ENCODE measurements at places on chromosomes 2 and 18. TPM values are rescaled to one million over a fixed set of nuclear protein-coding genes. Genes with fewer than 3 reads are reported as not detected.

Gene HADHA
- total RNA-seq, result 109 TPM

DNA sequence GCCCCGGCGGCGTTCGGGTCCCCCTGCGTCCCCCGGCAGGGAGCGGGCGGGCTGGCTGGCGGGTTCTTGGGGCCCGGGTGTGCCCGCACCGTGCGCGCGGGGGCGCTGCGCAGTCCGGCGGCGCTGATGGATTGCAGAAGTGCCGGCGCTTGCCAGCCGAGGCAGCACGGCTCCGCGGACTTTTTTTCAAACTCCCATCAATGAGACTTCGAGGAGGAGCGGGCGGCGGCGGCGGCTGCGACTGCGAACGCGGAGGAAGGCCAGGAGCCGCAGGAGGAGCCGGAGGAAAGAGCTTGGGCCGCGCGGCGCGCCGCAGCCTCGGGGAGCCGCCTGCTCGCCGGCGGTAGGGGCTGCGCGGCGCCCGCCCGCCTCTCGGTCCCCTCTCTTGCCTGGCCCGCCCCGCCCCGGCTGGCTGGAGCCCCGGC lies at the start of gene GLI2:
GLI2 (plus strand) TSS at position 123 of the 425 bp plus-strand sequence. CDS start 61,453 bp downstream, outside the sequence.
- H3K27me3 ChIP-seq, result no peaks in the 10 kb centered on the region
- no peaks in the 10 kb centered on the region for H3K36me3 ChIP-seq
- H3K4me1 ChIP-seq, result no peaks in the 10 kb centered on the region
- peak; percentile 93 for DNase-seq

Gene IL37
- total RNA-seq, result not detected

DNA sequence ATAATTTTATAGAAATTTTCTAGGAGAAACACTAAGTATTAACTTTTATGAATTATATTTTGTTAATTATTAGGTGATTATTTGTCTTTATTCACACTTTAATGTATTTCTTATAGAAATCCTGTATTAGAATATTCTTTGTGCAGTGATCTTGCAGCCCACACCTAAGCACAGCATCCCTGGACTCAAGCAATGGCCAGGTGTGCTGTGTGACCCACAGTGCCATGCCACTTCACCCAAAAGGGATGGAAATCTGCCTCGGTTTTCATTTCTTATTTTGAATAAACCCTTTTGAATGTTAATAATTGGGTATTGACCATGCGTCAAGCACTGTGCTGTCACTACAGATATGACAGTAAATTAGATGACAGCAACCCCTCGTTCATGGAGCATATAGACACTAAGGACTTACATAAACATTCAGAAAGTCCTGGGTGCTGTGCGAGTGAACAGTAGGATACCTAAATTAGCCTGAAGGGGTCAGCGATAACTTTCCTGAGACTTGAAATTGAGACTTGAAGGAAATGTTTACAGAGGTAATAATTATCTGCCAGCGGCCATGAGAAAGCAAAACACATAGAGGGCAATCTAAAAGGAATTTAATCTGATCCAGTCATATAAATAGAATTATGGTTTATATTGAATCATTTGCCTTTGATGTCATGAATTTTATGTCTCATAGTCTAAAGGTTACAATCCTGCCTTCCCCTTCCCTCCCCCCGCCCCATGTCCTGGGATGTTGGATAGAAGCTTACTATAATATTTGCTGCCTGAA lies 52.7 kb upstream of the CALCRL start:
- H3K4me3 ChIP-seq, result no peak overlapping the region
- no peaks in the 10 kb centered on the region for H3K36me3 ChIP-seq
- no peaks in the 10 kb centered on the region for H3K27me3 ChIP-seq
- H3K4me1 ChIP-seq, result no peaks in the 10 kb centered on the region

DNA sequence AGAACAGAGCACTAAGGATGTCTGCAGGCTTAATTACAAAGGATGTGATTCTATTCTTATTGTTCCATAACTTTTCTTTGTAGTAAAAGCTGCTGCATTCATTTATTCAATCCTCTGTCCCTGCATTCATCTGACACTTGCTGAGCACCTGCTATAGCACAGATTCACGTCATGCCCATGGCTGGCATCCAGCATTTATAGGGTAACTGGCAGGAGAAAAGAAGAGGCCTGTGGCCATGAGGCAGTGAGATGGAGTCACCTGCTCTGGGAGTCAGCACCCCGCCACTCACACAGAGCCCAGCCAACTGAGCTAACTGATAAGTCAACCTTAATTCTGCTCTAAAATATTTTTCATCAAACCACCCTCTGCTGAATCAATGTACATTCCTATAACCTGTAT lies 18.3 kb upstream of the CDC42EP3 start:
- H3K4me1 ChIP-seq, result peaks cover 3% of the 10 kb centered on the region
- no peaks in the 10 kb centered on the region for H3K27me3 ChIP-seq
- peak overlapping the region; percentile 9 for H3K27ac ChIP-seq
- H3K36me3 ChIP-seq, result no peaks in the 10 kb centered on the region
- no peak for DNase-seq

GRCh38 chr2:69043736-69044400 lies 30.9 kb downstream of the ANTXR1 start:
- H3K27ac ChIP-seq, result no peak overlapping the region
- H3K4me3 ChIP-seq, result no peak overlapping the region
- H3K4me1 ChIP-seq, result peaks cover 5% of the 10 kb centered on the region
- DNase-seq, result no peak
- H3K36me3 ChIP-seq, result peaks cover 6% of the 10 kb centered on the region

DNA sequence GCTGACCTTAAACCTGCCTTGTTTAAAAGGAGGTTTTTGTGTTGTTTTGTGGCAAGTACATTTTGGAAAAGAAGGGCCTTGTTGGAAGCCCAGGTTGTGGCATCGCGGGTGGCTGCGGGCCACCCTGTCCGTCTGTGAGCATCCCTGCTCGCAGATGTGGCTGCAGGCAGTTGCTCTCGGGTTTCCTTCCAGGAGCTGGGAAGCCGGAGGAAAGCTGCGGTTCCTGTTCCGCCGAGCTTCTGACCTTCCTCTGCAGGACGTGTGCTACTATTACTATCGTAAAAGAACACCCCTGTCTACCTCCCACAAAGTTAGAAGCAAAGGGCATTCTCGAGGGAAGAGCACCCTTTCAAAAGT lies 766 bp downstream of the MFF start:
- H3K27ac ChIP-seq, result peak overlapping the region; percentile 61
- no peaks in the 10 kb centered on the region for H3K4me1 ChIP-seq

DNA sequence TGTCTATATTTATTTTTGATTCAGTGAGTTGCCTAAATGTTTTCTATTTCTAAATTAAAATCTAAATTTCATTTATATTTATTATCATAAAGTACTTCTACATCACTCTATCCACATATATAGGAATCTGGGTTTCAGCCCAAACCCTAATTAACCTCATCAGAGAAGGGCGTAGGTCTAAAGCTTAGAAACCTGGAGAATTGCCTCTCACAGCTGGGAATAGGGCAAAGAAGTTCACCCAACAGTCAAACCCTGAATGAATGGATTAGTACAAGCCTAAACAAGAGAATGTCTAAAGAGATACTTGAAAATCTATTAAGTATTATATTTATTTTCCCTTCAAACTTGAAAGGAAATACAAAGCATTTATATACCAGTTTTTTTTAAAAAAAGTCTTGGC lies 26.2 kb downstream of the TFPI start:
- no peaks in the 10 kb centered on the region for H3K27me3 ChIP-seq
- H3K36me3 ChIP-seq, result no peaks in the 10 kb centered on the region
- H3K4me1 ChIP-seq, result no peaks in the 10 kb centered on the region
- no peak for DNase-seq

DNA sequence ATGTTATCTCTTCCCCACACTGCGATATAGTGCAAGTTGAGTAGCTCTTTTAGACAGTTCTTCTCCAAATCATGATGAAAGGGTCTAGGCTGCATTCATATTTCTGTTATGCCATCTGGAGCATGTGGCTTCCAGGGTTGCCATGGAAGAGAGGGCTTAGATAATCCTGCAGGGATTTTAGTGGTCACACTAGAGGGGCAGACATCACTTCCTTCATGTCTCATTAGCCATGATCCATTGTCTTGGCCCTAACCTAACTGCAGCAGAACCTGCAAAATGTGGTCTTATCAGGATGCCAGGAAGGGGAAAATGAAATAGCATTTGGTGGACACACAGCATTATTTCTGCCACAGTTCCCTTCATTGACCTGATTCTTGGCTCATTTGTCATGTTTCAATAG lies 83.1 kb downstream of the ADAM23 start:
- H3K27ac ChIP-seq, result no peak overlapping the region
- no peaks in the 10 kb centered on the region for H3K27me3 ChIP-seq
- H3K4me3 ChIP-seq, result no peak overlapping the region
- no peaks in the 10 kb centered on the region for H3K36me3 ChIP-seq
- no peaks in the 10 kb centered on the region for H3K4me1 ChIP-seq
- DNase-seq, result no peak

GRCh38 chr2:188522517-188522916 lies 230.8 kb downstream of the GULP1 start:
- no peak for DNase-seq
- no peak overlapping the region for H3K27ac ChIP-seq
- H3K4me3 ChIP-seq, result no peak overlapping the region
- peaks cover 2% of the 10 kb centered on the region for H3K4me1 ChIP-seq
- no peaks in the 10 kb centered on the region for H3K36me3 ChIP-seq
- H3K27me3 ChIP-seq, result no peaks in the 10 kb centered on the region

- no peaks in the 10 kb centered on the region for H3K36me3 ChIP-seq
- H3K4me1 ChIP-seq, result no peaks in the 10 kb centered on the region
- no peak overlapping the region for H3K4me3 ChIP-seq
- DNase-seq, result no peak
Observed at GRCh38 chr18:37584952-37585695, 19.5 kb upstream of the CELF4 start.

GRCh38 chr2:11344956-11345677 lies 681 bp upstream of the ROCK2 start:
- peak overlapping the region; percentile 77 for H3K27ac ChIP-seq
- peak overlapping the region; percentile 94 for H3K4me3 ChIP-seq
- no peaks in the 10 kb centered on the region for H3K4me1 ChIP-seq
- no peaks in the 10 kb centered on the region for H3K27me3 ChIP-seq

DNA sequence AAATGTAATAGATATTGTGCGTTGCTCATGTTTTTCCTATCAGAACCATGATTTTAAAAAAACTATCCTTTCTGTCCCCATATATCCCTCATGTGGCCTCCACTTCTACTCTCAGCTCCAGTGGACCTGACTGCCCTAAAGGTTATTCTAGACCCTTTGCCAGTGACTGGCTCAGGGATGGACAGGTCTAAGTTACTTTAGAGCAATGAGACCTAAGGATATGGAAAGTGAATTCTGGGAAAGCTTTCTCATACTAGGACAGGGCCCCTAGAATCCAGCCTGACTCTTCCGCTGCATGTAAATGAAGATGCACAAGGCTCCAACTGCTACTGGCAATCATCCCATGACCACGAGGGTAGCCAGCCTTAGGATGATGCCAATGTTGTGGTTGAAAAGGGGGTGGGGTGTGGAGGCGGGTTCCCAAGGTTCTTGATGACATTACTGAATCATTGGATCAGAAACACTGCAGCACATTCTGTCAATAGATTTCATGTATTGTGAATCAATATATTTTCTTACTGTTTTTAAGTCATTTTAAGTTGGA lies 21.3 kb downstream of the C2orf69 start:
- peaks cover 7% of the 10 kb centered on the region for H3K36me3 ChIP-seq
- H3K4me3 ChIP-seq, result no peak overlapping the region
- no peak overlapping the region for H3K27ac ChIP-seq
- no peak for DNase-seq
- no peaks in the 10 kb centered on the region for H3K4me1 ChIP-seq

- H3K27me3 ChIP-seq, result no peaks in the 10 kb centered on the region
- no peak overlapping the region for H3K4me3 ChIP-seq
- no peaks in the 10 kb centered on the region for H3K4me1 ChIP-seq
- no peak for DNase-seq
Observed at GRCh38 chr2:54895730-54896129, 154.5 kb downstream of the RTN4 start.

Gene LRRFIP1
- total RNA-seq, result 234 TPM

DNA sequence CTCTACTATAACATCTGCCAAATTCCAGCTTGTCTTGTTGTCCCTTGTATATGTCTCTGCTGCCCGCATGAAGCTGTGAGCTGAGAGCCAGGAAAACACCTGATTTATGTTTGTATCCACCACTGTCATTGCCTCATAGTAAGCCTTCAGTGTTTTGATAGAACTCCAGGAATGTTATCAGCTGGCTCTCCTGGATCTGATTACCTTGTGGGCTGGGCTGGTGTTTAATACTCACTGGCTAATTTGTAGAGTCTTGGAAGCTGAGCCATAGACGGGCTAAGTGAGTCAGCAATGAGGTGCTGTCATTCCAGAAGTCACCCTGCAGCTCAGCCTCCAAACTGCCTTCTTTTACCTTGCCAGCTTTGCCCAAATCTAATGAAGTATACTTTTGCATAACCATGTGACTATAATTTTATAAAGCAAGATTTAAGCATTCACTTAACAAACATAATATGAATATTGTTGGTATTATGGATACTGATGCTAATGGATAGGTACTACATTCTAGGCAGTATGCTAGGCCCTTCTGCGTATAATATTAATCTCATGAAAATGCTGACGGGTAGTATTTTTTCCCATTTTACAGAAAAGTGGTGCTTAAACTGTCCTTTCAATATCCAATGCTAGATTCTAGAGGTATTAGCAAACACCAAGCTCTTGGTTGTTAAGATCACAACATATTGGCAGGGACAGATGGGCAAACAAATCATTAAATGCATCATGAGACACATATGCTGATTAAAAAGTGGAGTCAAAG lies 62.7 kb upstream of the GATA6 start:
- H3K27me3 ChIP-seq, result no peaks in the 10 kb centered on the region
- H3K4me3 ChIP-seq, result no peak overlapping the region
- DNase-seq, result no peak
- H3K27ac ChIP-seq, result no peak overlapping the region
- no peaks in the 10 kb centered on the region for H3K4me1 ChIP-seq

Gene TXNDC2
- 0.21 TPM for total RNA-seq

Gene SERPINB2
- total RNA-seq, result 2.0 TPM

Gene GBX2
- total RNA-seq, result not detected

DNA sequence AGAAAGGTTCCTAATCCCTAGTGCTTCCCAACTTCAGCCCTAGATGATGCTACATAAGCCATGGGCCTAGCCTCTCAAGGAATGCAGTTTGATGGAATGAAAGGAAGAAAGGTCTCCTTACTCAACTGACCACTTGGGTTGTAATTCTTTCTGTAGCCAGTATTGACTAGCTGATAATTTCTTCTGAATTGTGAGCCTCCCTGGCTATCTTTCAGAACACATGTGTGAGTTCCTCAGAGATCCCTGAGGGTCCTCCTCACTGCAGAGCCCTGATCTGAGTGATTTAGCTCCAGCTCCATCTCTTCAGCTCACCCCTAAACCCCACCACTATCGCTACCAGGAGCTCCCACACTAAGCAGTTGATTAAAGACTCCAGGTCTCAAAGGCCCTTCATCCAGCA lies 31.5 kb downstream of the CFAP210 start:
- H3K4me1 ChIP-seq, result no peaks in the 10 kb centered on the region
- no peak overlapping the region for H3K4me3 ChIP-seq
- no peaks in the 10 kb centered on the region for H3K27me3 ChIP-seq
- no peak for DNase-seq
- H3K36me3 ChIP-seq, result no peaks in the 10 kb centered on the region

Gene TSHZ1
- 15.9 TPM for total RNA-seq

Gene ALPI
- total RNA-seq, result not detected

GRCh38 chr18:63788447-63789096 lies 13.4 kb downstream of the SERPINB7 start:
- no peak overlapping the region for H3K27ac ChIP-seq
- H3K36me3 ChIP-seq, result no peaks in the 10 kb centered on the region
- DNase-seq, result peak; percentile 42
- H3K4me3 ChIP-seq, result no peak overlapping the region
- no peaks in the 10 kb centered on the region for H3K4me1 ChIP-seq
- H3K27me3 ChIP-seq, result no peaks in the 10 kb centered on the region

All from aorta (tissue), 5 donors.